CD4-positive, alpha-beta T cell treated with Interferon gamma for 1 hour (primary cell): ENCODE measurements at places on chromosomes 6 and 20.
A peak's percentile ranks its signal among the peaks of the same experiment; 100 is the strongest.

DNA sequence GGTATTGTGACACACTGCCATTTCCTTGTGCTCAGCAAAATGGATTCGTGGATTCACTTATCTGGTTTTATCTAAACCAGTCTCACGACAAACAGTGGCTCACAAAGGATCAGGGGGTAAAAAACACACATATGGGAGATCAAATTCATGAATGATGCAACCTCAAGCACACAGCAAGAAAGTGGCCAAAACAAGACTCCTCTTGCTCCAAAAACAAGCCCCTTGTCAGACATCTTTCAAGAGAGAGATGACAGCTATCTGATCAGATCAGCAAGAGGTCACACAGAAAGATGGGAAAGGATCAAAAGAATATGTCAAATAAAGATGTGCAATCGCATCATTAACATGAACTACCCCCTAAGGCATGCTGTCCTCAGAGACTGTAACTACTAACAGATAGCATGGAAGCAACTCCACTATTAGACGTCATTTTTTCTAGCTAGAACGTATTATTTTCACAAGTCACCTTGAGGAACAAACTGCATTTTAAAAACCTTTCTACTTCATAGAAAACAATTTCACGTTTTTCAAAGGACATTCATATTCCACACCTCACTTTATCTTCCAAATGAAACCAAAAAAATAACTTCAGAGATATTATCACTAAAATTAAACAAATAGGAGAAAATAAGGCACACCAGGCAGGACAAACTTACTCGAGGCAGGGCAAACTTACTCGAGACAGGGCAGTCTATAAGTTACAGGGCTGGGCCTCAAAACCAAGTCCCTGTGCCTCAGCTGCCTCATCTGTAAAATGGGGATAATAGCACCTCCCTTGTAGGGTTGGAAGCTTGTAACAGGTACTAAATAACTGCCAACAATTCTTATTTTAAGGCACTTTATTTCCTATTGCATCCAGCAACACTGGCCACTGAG lies 122.3 kb downstream of the PREX1 start:
- DNase-seq, result no peak

DNA sequence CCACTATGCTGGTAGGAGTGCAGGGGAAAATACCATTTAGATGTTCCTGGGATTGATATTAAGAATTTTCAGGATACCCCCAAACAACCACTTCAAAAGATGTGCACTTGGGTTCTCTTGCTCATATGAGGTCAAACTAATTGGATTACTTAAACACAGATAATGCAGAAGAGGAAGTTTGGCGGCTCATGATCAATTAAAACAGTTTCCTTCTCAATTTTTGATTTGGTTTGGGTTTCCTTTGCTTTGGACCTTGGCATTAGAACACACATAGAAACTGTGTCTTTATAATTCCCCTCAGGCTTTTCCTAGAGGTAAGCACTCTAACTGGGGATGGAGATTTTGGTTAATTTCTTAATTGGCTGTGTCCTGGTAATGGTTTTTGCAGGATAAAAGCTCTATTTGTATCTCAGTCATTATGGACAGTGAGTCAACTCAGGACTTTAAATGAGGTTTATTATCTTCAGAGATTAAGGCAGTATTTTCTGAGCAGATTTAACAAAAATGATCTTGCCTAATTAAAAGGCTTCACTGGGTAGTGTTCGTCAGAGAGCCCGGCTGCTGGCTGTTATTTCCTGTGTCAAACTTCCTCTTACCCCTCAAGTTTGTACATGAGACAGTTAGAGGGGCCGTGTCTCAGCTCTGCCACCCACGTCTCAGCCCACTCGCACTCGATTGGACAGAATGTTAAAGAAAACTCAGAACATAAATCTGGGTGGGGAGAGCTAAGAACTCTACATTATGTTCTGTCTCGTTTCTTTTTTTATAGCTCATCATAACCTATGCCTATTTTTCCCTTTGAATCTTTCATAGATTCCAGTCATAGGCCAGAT lies 50.3 kb upstream of the PREP start:
- peak; percentile 71 for DNase-seq

DNA sequence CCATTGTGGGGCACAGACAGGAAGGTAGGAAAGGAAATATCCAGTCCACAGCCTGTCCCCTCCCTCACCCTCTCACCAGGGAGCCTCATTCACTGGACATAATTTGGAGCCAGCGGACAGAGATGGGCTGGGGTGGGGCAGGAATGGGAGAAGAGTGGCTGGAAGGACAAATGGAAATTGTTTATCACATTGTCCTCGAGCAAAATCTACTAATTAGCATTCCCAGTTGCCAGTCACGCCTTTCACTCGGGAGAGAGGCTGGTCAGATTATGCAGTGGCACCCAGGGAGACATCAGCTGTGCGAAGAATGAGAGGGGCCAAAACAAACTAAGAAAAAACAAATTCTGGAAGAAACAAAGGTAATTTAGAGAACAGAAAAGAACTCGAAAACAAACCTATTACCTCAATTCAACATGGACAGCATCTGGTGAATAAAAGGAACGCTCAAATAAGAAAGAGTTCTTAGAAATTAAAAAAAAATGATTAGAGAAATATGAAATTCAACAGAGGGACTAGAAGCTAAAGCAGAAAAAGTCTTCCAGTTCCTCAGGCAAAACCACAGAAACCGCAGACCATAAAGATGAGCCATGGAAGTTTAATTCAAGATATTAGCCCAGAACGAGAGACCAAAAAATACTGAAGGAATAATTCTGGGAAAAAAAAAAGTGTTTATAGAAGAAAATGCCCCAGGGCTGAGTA lies 108.5 kb upstream of the RALGAPA2 start:
- no peak for DNase-seq

- no peak for DNase-seq
Measured at GRCh38 chr6:44699851-44700250, 312.3 kb downstream of the CDC5L start.

- no peak for DNase-seq
Measured at GRCh38 chr6:165701005-165701404, 38.0 kb upstream of the PDE10A start.

DNA sequence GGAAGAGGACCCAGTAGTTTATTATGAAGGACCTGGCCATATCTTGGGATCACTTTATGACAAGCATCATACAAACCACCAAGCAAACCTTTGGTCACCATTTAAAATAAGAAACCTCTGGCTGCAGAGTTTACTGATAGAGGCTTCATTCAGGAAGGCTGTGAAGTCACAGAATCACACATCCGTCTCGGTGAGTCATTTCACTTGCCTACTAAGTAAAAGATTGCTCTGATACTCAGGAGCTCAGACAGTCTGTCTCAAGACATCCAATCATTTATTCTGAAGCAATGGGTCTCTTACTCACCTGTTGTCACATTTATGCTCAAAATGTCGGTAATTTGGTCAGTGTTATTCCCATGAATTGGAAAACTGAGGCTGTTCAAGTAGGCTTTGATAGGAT lies 33.7 kb downstream of the ADGRF5 start:
- DNase-seq, result no peak
